ENCODE measurements at places on chromosomes 5 and 9.

DNA sequence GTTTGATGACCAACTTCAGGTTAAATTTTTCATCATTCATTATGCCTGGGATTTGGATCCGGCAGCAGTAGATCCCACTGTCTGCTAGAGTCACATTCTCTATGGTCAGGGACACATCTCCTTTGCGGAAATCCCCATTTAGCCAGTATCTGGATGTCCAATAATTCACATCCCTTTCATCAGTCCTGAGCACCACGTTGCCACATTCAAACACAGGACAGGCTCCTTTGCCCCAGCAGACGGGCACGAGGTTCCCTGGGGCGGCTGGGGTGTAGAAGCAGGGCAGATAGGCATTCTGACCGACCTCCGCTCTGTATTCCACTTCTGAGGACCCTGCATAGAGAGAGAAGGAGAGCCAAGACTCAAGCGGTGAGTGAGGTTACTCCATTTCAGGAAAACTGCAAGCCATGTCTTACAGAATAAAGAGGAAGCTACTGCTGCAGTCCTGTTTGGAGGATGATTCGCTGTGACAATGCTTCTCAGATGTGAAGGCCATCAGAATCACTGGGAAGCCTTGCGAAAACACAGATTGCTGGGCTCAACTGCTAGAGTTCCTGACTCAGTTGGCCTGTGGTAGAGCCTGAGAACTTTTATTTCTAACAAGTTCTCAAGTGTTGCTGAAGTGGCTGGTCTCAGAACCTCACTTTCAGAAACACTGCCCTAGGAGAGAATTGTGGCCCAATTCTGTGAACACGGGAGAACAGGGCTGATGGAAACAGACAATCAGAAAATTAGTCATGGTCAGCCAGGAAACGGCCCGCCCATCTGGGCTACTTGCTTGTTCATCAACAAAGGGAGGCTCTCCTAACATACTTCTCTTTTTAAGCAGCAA, 2.0 kb downstream of the HAVCR2 start:
- no peak for DNase-seq

DNA sequence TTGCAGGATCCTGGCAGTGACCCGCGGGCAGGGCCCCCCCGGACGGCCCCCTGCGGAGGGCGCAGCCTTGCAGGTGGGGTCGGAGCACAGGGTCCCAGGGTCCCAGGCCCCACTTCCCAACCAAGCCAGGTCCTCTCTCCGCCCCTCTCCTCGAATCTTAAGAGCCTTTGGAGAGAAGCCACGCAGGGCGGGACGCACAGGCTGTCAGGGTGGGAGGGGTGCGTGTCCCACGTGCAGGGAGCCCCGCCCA, 18.4 kb upstream of the EGFL7 start:
- DNase-seq, result no peak

GRCh38 chr5:163914910-163915309, 409.5 kb downstream of the MAT2B start:
- DNase-seq, result no peak

DNA sequence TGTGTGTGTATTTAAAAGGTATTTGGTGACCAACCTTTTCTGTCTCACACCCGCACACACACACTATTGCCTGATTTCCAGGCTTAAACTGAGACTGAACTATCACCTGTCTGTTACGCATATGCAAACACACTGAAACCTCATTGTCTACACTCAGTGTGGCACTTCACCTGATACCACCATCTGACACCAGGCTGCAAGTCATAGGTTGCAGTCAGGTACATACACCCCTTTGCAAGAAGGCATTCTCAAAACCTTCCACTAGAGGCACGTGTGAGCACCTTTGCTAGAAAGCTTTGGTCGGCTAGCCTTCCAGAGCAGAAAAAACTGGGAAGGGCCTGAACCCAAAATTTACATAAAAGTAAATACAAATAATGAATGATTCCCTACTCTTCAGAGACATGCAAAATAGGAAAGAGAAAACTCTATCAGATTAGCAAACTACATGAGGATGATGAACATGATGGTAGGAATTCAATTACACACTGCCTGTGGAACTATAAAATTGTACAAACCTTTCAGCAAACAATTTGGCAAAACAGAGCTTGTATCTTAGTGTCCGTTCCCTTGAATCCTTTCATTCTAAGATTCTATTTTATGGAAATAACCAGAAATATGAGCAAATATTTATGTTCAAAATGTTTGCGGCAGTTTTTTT, 5.9 kb upstream of the FOXD1 start:
- DNase-seq, result no peak

- DNase-seq, result no peak
These were observed 7.7 kb upstream of the TMEFF1 start for GRCh38 chr9:100465274-100465673.

DNA sequence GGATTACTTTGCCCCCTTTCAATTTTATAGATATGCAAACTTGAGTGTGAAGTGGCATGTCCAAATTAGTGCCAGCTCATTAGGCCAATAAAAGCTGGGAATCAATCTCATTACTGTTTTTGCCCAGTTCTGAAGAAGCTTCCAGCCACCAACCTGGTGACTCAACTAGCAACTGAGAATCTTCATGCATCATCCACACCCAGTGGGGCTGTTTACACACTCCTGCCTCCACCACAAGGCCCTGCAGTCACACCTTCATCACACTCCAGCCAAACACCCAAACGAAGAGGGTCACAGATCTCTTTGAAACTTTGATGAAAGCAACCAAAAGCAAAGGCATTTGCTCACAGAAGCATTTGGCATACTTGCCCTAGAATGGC, 41.3 kb upstream of the S1PR3 start:
- DNase-seq, result no peak

DNA sequence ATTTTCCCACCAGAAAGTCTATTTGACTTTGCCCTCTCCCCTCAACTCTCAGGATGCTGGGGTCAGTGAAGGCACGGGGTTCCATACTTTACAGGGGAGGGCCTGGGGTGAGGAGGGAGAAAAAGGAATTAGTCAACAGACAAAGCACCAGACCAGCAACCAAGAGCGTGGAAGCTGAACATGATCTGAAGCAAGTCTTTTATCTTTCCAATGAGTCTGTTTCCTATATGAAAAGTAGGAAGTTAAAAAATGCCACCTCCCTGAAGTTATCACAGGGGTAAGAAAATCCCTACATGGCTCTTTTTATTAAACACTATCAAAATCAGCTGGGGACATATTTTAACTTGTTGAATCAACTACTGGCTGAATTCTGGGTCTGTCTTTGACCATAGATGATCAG, 337.0 kb downstream of the TRPM3 start:
- DNase-seq, result no peak

DNA sequence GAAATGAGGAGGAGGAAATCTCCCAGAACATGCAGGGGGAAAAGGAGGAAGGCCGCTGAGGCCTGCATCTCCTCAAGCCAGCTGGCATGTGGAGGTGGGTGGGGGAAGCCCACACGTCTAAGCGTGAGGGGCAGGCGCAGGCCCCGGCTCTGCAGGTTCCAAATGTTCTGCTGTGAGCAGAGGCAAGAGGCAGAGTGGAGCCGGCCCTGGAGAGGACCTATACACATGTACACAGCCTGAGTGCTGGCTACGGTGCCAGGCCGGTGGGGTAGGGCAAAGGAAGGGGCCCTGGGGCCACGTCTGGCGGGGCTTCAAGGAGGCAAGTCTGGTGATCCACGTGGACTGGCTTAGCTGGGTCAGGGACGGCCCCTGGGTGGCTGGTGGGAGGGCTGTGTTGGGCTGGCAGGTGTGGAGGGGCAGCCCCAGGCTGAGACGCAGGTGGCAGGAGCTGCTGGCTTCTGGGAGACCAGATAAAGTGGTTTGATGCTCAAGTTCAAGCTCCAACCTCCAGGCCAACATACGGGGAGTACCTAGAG, 26.4 kb downstream of the LPCAT1 start:
- no peak for DNase-seq

DNA sequence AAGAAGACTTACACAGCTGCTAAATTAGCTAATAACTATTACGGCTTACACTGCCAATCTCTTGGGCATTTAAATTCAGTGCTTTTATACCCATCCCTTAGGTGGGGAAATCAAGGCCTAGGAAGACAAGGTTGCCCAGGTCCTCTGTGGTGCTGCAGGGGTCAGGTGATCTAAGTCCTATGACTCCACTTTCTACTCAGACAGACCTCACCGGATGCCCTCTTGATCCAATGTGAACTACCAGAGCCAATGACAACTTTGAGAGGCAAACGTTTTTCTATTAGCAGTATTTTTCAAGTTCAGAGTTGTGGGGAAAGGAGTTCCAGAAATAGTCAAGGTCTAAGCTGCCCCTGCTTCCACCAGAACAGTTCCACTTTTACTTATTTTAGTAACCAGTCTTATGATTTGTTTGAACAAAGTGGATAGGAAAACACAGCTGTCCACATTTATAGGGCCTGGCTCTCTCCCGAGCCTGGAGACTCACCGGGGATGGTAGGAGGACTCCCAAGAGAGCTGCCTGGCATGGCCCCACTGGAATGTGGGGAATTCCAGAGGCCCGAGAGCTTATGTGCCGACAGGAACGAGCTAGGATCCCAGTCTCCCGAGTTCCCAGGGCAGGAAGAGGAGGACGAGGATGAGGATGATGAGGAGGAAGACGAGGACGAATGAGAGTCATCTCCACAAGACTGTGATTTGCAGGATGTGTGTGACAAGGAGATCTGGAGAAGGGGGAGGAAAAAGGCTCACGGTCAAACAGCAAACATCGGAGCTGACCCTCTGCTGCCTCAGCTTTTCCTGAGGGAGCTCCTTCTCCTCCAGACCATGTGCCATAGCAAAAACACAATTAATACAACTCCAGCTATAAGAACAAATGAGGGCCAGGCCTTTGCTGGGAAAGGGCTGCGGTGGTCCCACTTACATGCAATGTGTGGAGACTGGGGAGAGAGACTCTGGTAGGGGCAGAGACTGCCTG, 16.7 kb downstream of the FAM193B start:
- DNase-seq, result peak; percentile 83

- no peak for DNase-seq
These were observed 480.9 kb downstream of the MTRR start for GRCh38 chr5:8349855-8350254.

GRCh38 chr9:129170229-129170628, 7.8 kb downstream of the IER5L start:
- DNase-seq, result no peak

GRCh38 chr5:68316469-68316868, 100.9 kb downstream of the PIK3R1 start:
- DNase-seq, result no peak
